SK-N-DZ (cell line): ENCODE measurements at places on chromosomes 13 and 19.

- no peak for DNase-seq
These were observed 62.0 kb upstream of the C1QTNF9B start for GRCh38 chr13:23959231-23959862.

DNA sequence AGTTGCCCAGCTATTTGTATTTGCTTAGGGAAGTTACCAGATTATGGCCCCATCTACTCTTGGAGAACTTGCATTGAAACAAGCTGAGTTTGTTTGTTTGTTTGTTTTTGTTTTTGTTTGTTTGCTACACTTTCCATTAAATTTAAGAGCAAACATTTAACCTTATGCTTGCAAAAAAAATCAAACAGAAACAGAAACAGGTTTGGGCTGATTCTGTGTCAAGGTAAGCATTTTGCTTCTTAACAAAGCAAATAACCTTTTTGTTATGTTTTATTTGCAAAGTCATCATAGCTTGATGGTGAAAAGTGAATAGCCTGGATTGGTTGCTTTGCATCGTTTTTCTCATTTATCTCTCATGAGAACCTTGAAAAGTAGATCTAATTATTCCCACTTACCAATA, 531.8 kb downstream of the EFNB2 start:
- DNase-seq = no peak

GRCh38 chr13:42538996-42539395, 35.0 kb upstream of the TNFSF11 start:
- no peak for DNase-seq

DNA sequence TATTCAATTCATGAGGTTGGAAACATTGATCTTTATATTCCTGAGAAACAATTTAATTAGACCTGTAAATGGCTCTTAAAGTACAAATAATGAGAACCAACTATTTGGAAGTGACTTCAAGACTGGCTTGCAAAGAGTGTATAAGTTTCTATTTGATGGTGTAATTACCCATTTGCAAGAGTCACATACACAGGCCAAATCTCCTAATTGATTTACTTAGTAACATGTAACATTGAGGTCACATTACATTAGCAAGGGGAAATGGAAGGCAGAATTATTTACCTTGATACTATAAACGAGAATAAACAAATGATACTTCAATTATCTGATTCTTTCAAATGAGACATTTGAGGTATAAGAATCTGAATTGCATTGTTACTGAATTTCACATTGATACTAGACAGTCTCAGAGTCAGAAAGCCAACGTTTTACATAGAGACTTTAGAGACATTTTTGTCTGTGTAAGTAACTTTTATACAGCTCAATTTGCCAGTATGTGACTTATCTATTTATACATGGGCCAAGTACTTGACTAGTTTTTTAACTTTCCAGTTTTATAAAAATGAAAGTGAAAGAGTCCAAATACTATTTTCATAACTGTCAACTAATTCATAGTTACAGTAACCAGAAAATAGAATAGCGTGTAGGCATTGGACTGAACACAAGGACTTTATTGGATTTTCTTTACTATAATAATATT, 95.6 kb upstream of the RFC3 start:
- DNase-seq = no peak

- no peak for DNase-seq
These were observed 250.9 kb downstream of the MAB21L1 start for GRCh38 chr13:35225582-35225981.

GRCh38 chr13:57425531-57425930, 206.0 kb upstream of the PCDH17 start:
- DNase-seq = no peak

GRCh38 chr19:32719611-32720059, at the start of gene TDRD12:
TDRD12 (plus strand) TSS chr19:32719767; CDS start chr19:32720073, 306 bp downstream.
- peak; percentile 6 for DNase-seq

GRCh38 chr13:50928659-50929462, 19.3 kb downstream of the RNASEH2B start:
- no peak for DNase-seq

DNA sequence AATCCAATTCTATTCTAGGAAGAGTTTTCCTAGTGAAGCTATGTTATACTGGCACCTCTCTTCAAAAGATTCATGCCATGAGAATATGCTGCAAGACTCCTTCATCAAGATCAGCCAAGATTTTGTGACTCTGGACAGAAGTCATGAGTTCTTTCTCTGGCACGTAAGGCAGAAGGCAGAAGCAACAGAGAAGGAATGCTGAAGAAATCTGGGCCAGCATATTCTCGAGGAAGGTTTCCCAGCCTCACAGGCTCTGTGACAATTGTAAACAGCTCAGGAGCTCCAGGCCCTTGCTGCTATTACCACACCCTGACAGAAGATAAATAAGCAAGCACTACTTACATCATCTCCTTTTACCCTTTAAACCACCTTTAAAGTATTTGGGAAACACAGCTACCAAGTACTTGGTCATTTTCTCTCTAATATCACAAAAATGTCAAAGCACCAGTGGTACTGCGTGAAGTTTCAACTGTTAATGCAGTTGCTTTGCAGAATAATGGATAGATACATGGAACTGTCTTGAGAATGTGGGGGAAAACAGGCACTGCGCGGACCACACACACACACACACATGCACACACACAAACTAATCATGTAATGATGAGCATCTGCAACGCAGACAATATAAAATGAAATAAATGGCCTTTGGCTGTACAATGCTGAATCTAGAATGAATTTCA, 55.4 kb downstream of the INTS6 start:
- DNase-seq = no peak

DNA sequence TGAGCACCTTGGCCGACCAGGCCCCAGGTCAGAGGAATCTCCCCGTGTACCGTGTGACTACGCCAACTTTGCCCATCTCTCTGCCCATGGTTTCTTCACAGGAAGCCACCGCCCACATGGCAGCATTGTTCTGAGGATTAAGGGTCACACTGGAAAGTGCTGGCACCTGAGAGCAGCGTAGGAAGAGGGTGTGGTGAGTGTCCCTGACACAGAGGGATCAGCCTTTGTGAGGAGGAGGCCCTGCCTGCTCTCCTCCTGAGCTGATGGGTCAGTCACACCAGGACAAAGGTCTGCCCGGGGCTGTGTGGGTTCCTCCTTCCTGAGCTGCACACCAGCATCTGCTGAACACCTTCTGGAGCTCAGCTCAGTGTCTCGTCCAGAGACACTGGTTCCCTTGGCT, 32.2 kb upstream of the SLC15A1 start:
- DNase-seq = no peak

DNA sequence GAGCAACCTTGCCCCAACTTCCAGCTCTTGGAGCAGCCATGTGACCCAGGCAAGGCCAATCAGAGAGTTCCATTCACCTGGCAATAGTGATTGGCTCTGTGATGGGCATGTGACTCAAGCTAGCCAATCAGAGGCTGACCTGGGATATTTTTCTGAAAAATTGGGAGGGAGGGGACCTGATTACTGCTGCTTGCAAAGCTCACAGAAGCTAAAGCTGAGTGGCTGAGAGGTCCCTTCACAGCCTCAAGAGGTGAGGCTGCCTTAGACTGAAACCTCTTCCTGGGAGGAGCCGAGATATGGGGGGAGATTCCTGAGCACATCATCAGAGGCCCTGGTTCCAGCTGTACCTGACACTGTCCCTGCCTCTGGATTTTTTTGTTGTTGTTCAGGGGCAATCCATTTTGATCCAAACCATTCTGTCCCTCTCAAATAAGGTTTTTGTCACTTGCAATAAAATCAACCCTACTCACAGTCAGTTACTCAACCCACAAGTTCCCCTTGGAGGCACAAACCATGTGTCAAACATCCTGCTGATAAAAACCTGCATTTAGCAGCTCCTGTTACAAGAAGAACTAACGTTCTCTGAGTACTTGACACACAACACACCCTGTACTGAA, 4.8 kb downstream of the CIB3 start:
- no peak for DNase-seq

DNA sequence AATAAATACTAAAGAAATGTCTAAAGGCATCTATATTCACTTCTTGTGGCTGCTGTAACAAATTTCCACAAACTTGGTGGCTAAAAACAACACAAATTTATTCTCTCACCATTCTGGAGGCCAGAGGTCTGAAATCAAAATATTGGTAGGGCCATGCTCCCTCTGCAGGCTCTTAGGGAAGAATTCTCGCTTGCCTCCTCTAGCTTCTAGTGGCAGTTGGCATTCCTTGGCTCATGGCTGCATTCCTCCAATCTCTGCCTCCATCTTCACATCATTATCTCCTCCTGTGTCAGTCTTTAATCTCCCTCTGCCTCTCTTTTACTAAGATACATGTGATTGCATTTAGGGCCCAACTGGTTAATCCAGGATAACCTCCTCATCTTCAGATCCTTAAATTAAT, 54.1 kb upstream of the RFXAP start:
- no peak for DNase-seq

DNA sequence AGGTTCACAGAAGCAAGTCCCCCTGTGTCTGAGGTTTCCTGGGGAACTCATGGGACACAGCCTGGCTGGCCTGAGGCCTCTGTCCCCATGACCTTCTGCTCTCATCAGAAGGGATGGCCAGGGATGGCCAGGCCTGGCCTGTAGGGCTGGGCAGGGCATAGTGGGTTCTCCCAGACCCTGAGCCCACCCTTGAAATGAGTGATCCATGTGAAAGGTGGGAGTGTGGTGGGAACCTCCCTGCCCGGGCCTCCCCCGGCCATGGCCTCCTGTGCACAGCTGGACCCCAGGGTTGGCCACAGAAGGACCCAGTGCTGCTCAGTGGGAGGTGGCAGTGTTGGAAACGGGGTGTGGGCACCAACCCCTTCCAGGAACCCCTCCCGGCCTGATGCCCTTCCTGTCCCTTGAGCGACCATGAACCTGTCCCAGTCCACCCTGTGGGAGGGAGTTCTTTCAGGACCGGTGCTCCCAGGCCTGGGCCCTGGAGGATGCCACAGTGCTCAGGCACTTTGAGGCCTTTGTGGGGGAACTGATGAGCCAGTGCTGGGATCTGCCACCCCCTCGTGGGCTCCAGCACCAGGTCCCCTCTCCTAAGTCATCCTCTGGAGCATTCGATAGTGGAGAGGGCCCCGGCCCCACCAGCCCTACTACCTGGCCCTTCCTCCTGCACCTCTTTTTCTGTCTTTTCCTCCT, 15.5 kb upstream of the ZNF14 start:
- no peak for DNase-seq

DNA sequence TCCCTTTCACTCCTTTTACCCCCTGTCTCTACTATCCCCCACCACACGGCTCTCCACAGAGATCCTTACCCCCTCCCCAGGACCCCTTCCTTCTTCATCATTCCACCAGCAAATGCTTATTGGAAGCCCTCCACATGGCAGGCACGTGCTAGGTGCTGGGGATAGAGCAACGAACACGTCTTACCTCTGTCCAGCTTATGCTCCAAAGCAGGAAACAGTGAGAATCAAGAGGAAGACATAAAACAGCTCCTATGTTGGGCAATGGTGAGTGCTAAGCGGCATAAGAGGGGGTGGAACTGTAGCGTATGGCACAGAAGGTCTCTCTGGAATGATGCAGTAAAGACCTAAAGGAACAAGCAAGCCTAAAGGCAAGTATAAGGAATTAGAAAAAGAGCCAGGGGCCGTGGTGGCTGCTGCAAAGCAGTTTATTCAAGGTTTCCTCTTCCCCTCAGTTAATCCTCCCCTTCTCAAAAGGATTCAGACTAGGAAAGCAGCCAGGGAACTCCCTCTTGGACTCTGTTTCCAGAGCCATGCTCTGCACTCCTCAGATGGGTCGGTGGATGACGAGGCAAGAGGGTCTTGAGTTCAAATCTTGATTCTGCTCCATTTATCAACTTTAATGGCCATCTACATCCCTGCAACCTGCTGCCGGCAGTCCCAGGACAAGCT, 289.4 kb downstream of the FOXO1 start:
- no peak for DNase-seq

GRCh38 chr19:16446724-16447368, 24.9 kb downstream of the EPS15L1 start:
- DNase-seq = no peak

- peak; percentile 44 for DNase-seq
These were observed 693 bp downstream of the XPO4 start for GRCh38 chr13:20901668-20902437.

GRCh38 chr19:33665776-33666595, 44.2 kb downstream of the CHST8 start:
- DNase-seq = no peak

- no peak for DNase-seq
These were observed 14.2 kb downstream of the SIGLEC5 start for GRCh38 chr19:51615991-51616390.

DNA sequence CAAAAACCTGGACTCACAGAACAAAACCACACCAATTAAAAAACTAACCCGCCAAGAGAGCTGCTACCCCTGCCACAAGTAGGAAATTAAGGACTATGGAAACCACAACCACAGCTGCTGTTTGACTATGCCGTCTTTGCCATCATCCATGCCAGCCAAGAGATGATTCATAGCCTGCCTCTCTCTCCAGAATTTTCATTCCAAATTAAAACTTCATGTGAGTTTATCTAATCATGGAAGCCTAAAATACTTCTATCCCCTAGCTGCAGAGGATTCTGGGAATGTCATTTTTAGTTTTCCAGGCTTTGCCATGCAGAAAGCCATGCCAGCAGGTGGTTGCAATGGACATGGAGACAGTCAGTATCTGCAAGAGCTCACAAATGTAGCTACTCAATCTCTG, 27.6 kb upstream of the GTF2F2 start:
- no peak for DNase-seq

- no peak for DNase-seq
These were observed 87.9 kb downstream of the URI1 start for GRCh38 chr19:30029721-30030510.

- no peak for DNase-seq
These were observed 9.5 kb downstream of the RINL start for GRCh38 chr19:38868551-38868950.

DNA sequence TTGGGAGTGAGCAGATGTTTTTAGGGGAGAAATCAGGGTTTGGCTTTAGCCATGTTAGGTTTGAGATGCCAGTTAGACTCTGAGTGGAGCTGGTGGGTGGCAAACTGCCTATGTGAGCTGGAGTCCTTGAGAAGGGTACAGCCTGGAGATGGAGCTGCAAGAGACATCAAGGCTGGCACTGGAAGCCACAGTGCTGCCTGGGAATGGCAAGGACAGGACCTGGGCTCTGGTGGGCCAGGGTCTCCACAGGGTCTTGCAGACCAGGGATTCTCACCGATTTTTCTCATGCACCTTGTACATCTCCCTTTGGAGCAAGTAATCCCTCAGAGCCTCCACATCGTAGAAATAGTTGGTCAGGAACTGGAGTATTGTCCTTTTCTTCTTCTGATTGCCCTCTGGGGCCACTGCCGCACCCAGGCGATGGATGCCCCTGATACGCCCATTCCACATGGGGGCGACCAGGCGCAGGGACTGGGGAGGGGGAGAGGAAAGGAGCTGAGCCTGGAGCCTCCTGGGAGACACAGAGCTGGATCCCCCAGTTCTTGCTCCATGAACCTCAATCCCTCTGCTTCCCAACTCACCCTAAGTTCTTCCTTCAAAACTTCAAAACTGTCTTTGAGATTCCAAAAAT, 1.7 kb downstream of the DMAC2 start:
- no peak for DNase-seq

DNA sequence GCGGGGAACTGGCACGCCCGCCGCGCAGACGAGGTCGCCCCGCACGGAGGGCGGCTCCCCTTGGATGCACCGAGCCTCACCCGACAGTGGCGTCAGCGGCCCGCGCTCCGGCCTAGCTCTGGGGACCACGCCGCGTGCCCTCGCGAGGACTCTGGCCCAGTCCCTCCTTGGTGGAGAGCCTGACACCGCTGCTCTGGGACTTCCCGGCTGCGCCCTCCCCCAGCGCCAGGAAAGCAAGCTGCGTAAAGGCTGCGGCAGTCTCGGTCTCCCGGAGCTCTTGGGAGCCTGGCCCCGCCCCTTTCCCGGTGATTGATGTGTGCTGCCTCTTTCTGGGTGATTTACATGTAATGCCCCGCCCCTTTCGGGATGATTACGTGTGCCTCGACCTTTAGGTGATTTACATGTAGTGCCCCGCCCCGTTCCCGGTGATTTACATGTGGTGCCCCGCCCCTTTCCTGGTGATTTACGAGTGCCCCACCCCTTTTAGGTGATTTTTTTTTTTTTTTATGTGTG, at the start of gene LENG9:
LENG9 (minus strand) TSS at position 248 of the 513 bp plus-strand sequence. CDS start 252 bp downstream, outside the sequence.
- DNase-seq = peak; percentile 18
